Right atrium auricular region (tissue), 2 donors: ENCODE measurements at places on chromosomes 12 and 14. TPM values are rescaled to one million over a fixed set of nuclear protein-coding genes. Genes with fewer than 3 reads are reported as not detected.

DNA sequence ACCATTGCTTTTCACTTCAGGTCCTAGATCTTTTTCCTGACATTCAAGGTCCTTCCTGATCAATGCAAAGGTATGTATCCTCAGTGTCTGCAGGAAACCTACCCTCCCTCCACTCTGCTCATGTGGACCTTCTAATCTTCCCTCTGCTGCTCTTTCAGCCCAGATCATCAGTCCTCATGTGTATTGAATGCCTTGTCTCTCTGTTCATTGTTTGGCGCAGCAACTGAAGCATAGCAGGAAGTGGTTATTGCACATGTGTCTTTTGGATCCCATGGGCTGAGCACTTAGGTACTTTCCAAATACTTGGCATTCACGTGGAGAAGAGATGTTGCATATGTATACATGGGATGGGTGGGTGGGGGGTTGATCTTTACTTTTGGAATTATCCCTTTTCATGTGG, 4.3 kb upstream of the NIN start:
- DNase-seq, result no peak

The TMEM30B gene
- 2.0 TPM for total RNA-seq

The ACSM4 gene
- total RNA-seq, result not detected

DNA sequence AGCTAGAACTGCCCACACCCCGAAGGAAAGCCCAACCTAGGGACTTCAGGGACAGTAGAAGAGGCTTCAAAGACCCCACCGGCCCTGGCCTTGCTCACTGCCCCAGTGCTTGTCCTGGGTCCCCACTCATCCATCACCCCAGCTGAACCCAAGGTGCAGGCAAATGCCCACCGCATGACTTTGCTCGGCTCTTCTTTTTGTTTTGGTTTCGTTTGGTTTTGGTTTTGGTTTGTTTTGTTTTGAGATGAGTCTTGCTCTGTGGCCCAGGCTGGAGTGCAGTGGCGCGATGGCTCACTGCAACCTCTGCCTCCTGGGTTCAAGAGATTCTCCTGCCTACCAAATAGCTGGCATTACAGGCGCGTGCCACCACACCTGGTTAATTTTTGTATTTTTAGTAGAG, 9.0 kb downstream of the CCDC85C start:
- DNase-seq, result no peak

DNA sequence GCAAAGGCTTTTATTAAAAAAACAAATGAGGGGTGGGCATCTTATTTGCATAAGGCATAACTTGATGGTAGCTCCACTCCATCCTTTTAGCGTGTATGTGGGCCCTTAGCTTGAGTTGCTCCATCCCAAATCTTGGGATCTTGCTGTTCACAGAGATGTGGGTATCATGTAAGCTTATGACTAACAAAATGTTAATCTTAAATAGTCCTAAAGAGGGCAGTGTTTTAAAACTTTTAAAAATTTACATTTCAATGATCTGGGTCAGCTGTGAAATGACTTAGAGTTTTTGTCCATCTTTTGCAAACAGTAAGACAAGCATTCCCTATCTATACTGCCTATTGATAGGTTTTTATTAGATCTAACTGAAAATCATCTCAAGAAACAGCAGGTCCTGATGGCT, 86.0 kb downstream of the SLCO1A2 start:
- DNase-seq, result no peak

The SLC5A8 gene
- not detected for total RNA-seq
